A172 (cell line): ENCODE measurements at places on chromosomes 13 and 19. TPM values are rescaled to one million over a fixed set of nuclear protein-coding genes. Genes with fewer than 3 reads are reported as not detected.

URAD gene
- not detected in 2 replicates for total RNA-seq

OR10H1 gene
- total RNA-seq = not detected in 2 replicates

SPTBN4 gene
- total RNA-seq = 2.2 and 2.3 TPM in 2 replicates

PCP2 gene
- total RNA-seq = not detected in 2 replicates

TMEM59L gene
- 5.2 and 5.4 TPM in 2 replicates for total RNA-seq

DIAPH3 gene
- total RNA-seq = 25.6 and 27.1 TPM in 2 replicates

F7 gene
- total RNA-seq = 0.05 TPM in 1 of 2 replicates, not detected in the other

KBTBD7 gene
- 5.8 and 6.8 TPM in 2 replicates for total RNA-seq

AKT1S1 gene
- total RNA-seq = 19.2 and 22.7 TPM in 2 replicates

ZNF177 gene
- total RNA-seq = 3.3 and 14.8 TPM in 2 replicates

OLFM2 gene
- 0.77 and 2.2 TPM in 2 replicates for total RNA-seq

CYP4F22 gene
- total RNA-seq = not detected in 2 replicates

PEG3 gene
- total RNA-seq = not detected in 2 replicates

PCDH17 gene
- 0.07 and 0.17 TPM in 2 replicates for total RNA-seq

OVOL3 gene
- not detected in 2 replicates for total RNA-seq

TUBB4A gene
- 9.1 and 12.6 TPM in 2 replicates for total RNA-seq

SHANK1 gene
- 0.40 and 0.48 TPM in 2 replicates for total RNA-seq
